H1 (cell line): ENCODE measurements at places on chromosomes 3 and 15. TPM values are rescaled to one million over a fixed set of nuclear protein-coding genes. Genes with fewer than 3 reads are reported as not detected.

GRCh38 chr15:70058642-70059360, 38.9 kb downstream of the TLE3 start:
- no peak for DNase-seq

DNA sequence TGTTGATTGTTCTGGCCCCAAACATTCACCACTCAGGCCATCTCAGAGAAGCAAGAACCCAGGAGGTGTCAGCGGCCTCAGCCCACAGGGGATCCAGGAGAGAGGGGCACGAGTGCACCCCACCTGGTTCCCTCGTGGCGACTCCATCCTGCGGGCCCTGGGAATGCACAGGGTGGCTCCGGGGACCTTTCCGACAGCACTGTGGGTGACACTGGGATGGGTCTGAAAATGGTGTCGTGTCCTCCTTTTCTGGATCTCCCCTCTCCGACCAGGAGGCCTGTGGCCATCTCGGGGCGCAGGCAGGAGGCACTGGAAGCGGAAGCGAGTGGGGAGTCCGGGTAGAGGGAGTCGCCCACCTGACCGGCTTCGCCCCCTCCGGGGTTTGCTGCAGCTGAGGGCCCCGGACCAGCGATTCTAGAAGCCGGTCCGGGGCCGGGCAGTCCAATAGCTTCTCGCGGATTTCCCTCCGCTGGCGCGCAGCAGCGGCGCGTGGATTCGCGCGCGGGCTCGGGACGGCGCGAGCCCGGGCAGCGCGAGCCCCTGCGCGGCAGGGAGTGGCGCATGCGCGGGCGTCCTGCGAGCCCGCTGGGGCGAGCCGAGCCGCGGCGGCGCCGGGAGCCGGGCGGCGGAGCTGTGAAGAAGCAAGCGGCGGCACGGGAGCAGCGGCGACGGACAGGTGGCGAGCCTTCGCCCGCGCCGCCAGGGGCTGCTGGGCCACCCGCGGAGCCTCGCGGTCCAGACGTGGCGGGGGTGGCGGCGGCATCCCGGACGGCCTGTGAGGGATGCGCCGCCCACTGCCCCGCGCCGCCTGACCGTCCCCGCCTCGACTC, at the start of gene DOCK3:
Gene DOCK3, plus strand, starts transcription at position 579 of the 830 bp plus-strand sequence. CDS start 337 bp downstream, outside the sequence.
- DNase-seq = no peak

GRCh38 chr3:107308716-107309115, 68.5 kb upstream of the CCDC54 start:
- no peak for DNase-seq

C3orf18 gene
- 7.5 and 8.2 TPM in 2 replicates for total RNA-seq

- DNase-seq = no peak
Measured at GRCh38 chr15:73806698-73807483, 53.7 kb upstream of the INSYN1 start.

GPR15 gene
- total RNA-seq = not detected in 2 replicates

DNA sequence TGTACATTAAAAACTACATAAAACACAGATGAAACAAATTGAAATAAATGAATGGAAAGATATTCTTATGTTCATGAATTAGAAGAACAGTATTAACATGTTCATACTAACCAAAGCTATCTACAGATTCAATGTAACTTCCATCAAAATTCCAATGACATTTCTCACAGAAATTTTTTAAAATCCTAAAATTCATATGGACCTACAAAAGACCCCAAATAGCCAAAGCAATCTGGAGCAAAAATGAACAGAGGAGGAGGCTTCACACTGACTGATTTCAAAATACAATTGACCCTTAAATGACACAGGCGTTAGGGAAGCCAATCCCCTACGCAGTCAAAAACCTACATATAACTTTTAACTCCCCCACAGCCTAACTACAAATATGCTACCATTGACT, 39.4 kb downstream of the KPNA1 start:
- no peak for DNase-seq

DNA sequence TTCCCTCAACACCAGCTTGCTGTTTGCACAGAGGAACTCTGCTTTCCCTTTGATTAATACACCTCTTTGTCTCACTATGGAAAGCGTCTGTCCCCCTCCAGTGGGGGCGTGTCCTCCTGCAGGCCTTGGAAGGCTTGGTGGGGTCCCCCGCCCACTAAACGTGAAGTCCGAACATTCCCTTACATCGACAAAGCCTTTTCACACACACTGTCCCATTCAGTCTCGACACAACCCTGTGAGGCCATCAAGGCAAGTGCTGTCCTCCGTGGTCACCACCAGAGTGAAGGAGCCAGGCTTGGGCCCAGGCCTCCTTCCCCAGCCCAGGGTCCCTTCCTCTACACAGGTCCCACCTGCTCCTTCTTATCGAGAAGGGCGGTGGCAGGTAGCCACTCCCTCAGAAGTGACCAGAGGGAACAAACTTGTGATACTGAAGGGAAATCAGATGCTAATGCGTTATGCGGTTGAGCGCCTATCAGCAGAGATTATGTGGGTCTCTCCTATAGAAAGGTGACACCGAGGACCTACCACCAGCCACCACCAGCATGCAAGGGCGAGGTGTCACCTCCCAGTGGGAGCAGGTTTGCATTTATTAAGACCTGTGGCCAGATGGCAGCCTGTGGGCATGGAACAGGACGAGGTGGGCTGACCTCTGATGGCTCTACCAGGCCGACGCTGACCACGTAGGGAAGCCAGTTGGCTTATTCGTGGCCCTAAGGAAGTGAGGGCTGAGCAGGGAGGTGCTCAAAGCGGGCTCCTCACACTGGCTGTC, 6.6 kb downstream of the NRROS start:
- no peak for DNase-seq

- DNase-seq = no peak
Measured at GRCh38 chr3:141411251-141411771, 43.0 kb downstream of the ZBTB38 start.

DNA sequence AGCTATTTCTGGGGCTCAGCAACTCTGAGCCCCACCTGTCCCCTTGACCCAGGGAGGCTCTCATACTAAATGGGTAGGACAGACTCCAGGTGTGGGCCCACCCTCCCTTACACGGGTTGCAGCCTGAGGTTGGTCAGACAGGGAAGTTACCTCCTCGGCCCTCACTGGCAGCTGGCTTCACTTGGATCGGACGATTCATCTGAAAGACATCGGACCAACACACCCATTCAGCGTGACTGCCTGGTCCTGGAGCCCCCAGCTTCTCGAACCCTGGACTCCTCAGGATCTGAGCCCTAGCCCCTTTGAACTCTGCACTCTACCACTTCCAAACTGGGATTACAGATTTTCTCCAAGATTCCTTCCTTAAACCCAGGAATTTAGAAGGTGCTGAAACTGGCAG, 15.4 kb downstream of the CELF6 start:
- no peak for DNase-seq

- no peak for DNase-seq
Measured at GRCh38 chr3:112115806-112116383, 17.2 kb downstream of the GCSAM start.

EFHB gene
- 0.98 and 1.3 TPM in 2 replicates for total RNA-seq

GRCh38 chr3:133424937-133425869, 25.3 kb downstream of the BFSP2 start:
- DNase-seq = no peak

MST1R gene
- total RNA-seq = 4.8 and 7.6 TPM in 2 replicates

GRCh38 chr3:186598108-186598784, 14.6 kb upstream of the AHSG start:
- DNase-seq = no peak

GRCh38 chr3:152797751-152798432, 37.0 kb upstream of the P2RY1 start:
- no peak for DNase-seq

GRCh38 chr15:99310745-99311144, 59.5 kb downstream of the LRRC28 start:
- no peak for DNase-seq

SV2B gene
- 0.20 and 0.46 TPM in 2 replicates for total RNA-seq

DNA sequence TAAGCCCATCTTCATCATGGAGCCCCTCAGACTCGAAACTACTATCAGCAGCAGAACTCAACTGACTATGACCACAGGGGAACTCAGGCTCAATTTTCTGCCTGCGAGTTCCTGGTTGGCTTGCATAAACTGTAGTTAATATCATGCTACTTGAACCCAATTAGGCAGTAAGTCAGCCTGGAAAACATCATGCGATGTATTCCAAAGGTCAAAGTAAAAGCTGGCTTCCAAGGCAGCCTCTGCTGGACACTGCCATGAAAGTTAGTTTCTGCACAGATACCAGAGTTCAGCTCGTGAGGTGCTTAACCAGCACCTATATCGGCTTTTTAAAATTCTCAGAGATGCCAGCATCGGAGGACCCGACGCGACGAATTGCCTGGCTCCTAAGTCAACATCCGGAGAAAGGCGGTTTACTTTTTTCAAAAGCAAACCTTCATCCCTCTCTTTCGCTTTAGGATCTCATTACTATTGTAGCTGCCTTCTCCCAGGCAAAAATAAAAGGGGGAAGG, 3.8 kb downstream of the ANP32A start:
- DNase-seq = no peak

DNA sequence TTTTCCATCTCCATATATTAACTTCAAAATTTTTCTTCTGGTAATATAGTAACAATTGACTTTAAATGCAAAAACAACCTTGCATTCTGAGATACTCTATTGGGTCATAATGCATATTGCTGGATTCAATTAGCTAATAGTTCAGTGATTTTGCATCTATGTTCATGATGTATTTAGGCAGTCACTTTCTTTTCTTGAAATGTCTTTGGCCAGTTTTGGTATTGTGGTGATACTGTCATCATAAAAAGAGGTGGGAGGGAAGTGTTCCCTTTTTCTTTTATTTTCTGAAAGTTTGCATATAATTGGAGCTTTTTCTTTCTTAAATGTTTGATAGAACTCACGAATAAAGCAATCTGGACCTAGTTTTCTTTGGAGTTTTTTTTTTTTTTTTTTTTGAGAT, 67.4 kb upstream of the ZNF148 start:
- DNase-seq = no peak

GRCh38 chr3:110506890-110507289, 564.7 kb upstream of the NECTIN3 start:
- DNase-seq = no peak
